ENCODE measurements at places on chromosomes 6 and 20. TPM values are rescaled to one million over a fixed set of nuclear protein-coding genes. Genes with fewer than 3 reads are reported as not detected.

The MEI4 gene
- total RNA-seq: 0.55 TPM

The CRIP3 gene
- 15.3 TPM for total RNA-seq

The DOK5 gene
- total RNA-seq: 4.5 TPM

The GGTLC1 gene
- total RNA-seq: not detected

The SIRPB1 gene
- 1.0 TPM for total RNA-seq

The TINAG gene
- total RNA-seq: not detected

The DDX43 gene
- total RNA-seq: not detected

The GOPC gene
- total RNA-seq: 18.7 TPM

The AIF1 gene
- total RNA-seq: 3.2 TPM

The C20orf144 gene
- total RNA-seq: 0.26 TPM

The SPINT3 gene
- total RNA-seq: not detected

The ZNF334 gene
- 17.2 TPM for total RNA-seq

The MAP3K5 gene
- total RNA-seq: 1.6 TPM

The IER3 gene
- 43.5 TPM for total RNA-seq

The RHAG gene
- not detected for total RNA-seq

The ARFGEF3 gene
- 12.5 TPM for total RNA-seq

The HTR1E gene
- not detected for total RNA-seq

The SLC17A4 gene
- not detected for total RNA-seq

The ZC2HC1B gene
- not detected for total RNA-seq

The ZBTB9 gene
- 53.1 TPM for total RNA-seq

The POU5F1 gene
- 2,134 TPM for total RNA-seq

The SERAC1 gene
- 7.6 TPM for total RNA-seq

Measured in H9 (cell line).